ENCODE measurements at places on chromosomes 16 and 17. TPM values are rescaled to one million over a fixed set of nuclear protein-coding genes. Genes with fewer than 3 reads are reported as not detected.

GRCh38 chr16:64507240-64508024 is 614.4 kb downstream of the CDH11 start:
- no peak for DNase-seq

DNA sequence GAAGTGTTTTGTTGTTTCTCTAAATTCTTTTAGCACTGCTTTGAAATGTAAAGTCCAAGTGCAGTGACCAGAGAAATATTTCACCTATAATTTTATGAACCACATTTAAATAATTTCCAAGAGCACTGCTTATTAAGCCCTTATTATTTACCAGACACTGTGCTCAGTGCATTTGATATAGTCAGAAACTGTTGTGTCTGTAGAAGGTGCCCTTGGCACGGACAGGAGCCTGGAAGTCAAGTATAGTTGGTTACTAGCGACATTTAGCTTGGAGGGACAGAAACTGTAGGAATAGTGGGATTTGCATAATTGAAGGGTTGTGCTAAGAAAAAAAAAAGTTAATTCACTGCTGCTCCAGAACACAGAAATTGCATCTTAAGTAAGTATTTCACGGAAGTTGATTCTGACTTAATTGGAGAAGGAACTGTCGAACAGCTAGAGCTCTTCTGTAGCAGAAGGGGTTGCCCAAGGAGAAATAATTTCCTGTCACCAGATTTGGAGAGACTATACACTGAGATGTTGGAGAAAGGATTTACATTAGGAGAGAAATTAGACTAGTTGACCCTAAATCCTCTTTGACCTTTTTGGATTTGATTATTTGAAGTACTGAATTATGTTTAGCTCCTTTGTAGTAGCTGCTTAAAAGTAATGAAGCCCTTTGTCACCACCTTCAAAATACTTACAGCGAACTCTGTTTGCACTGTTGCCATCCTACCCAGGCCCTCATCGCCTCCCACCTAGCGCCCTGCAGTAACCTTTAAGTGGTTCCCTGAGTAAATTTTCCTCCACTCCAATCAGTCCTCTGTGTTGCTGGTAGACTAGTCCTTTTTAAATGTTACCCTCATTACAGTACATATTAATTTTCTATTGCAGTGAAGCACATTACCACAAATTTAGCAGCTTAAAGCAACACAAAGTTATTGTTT is 25.6 kb downstream of the COX10 start:
- DNase-seq, result no peak

GRCh38 chr17:66570447-66571195 is 264.3 kb upstream of the CACNG5 start:
- DNase-seq, result no peak

DNA sequence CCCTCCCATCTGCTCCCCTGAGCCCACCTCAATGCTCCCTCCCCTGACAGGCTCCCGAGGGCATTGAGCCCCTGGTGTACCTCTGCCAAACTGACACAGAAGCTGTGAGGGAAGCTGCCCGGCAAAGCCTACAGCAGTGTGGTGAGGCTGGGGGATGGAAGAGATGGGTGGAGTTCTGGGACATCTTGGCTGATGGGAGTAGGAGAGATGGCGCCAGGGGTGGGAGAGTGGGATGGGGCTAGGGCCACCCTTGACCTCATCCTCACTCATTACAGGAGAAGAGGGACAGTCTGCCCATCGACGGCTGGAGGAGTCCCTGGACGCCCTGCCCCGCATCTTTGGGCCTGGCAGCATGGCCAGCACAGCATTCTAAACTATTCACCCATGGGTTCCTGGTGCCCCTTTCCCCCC is 16.2 kb upstream of the CTCF start:
- DNase-seq, result peak; percentile 55

The ESRP2 gene
- polyA plus RNA-seq, result 0.16 TPM
